ENCODE measurements at places on chromosomes 7 and 10. TPM values are rescaled to one million over a fixed set of nuclear protein-coding genes. Genes with fewer than 3 reads are reported as not detected.

The ZNF239 gene
- total RNA-seq, result 1.3 TPM

- DNase-seq, result no peak
Observed at GRCh38 chr10:61016630-61017029, 72.6 kb upstream of the RHOBTB1 start.

The PIP gene
- not detected for total RNA-seq

The IFIT3 gene
- total RNA-seq, result 303 TPM

The TFPI2 gene
- 18.5 TPM for total RNA-seq

The FRMD4A gene
- 10.8 TPM for total RNA-seq

DNA sequence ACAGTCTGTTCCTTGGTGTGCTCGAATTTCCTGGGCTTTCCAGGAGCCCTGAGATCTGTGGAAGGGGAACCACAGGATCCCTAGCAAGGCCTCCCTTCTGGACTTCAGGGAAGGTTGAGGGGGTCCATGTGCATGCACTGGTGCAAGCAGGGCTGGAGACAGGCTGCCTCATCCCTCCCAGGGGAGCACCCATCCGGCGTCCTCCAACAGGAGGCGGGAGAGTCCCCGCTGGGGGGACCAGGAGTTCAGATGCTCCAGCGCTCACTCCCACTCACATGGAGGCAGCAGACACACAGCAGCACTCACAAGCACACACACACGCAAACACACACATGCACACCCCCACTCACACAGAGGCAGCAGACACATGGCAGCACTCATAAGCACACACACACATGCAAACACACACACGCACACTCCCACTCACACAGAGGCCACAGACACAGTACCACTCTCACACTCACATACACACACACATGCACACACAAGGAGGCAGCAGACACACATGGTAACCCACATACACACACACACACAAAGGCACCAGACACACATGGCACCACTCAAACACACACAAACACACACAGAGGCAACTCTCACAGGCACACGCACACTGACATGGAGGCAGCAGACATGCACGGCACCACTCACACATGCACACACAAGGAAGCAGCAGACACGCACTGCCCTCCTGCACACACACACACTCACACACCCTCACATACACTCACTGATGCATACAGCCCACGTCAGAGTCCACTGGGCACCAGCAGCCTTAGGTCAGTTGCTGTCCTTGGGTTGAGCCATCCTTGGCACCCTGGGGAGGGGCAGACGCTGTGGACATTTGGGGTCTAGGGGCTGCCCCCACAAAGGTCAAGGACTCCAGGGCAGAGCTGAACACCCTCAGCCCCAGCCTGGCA, 247.0 kb upstream of the PPP2R2D start:
- no peak for DNase-seq

DNA sequence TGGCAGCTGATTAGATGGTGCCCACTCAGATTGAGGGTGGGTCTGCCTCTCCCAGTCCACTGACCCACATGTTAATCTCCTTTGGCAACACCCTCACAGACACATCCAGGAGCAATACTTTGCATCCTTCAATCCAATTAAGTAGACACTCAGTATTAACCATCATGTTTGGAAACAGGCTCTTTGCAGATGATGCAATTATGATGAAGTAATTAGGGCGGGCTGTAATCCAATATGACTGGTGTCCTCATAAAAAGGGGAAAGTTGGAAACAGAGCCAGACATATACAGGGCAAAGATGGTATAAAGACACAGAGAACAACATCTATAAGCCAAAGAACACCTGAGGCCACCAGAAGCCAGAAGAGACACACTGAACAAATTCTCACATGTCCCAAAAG, 658.6 kb downstream of the CCSER2 start:
- DNase-seq, result no peak

The PRLHR gene
- not detected for total RNA-seq

- peak; percentile 86 for DNase-seq
Observed at GRCh38 chr7:87413951-87414793, 61.3 kb downstream of the ABCB4 start.

The LIPK gene
- total RNA-seq, result not detected

DNA sequence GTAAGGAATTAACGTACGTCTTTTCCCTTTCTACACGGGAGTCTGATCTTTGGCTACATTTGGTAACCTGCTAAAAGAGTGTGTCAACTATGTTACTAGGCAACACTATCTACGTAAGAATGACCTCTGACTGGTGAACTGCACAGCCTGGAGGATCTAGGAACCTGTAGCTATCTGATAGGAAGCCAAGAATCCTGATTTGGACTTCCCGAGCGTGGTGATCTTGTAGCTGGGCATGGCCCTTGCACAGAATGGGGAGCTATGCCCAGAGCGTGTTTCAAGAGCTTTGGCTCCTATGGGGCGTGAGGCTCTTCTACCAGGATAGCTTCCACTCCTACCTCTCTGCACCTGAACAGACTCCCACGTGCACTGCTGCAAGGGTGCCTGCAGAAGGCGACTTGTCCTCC, 157.5 kb downstream of the TAX1BP1 start:
- DNase-seq, result no peak
